ENCODE measurements at places on chromosomes 3 and 15.

- DNase-seq: peak; percentile 45
These were observed 25.8 kb downstream of the SPSB4 start for GRCh38 chr3:141076797-141077571.

DNA sequence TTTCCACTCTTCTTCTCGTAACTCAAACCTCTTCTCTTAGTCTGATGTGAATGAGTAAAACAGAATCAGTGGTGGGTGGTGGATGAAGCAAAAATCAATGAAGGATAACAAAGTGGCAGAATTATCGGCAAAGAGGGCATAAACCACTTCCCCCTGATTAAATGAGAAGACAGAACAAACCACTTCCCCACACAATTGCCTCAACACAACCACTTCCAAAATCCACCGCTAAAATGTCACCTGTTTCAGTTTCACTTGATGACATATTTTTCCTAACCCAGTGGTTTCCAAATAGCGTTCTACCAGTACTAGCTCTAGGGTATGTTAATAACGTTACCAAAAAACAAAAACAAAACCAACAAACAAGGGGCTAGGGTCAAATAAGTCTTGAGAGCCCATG, 478.7 kb upstream of the WNT5A start:
- no peak for DNase-seq

GRCh38 chr15:79896634-79897379, at the start of gene MTHFS:
Gene MTHFS, minus strand, starts transcription at chr15:79897014. Its CDS starts 26 bp downstream, at chr15:79896988.
- peak; percentile 59 for DNase-seq

DNA sequence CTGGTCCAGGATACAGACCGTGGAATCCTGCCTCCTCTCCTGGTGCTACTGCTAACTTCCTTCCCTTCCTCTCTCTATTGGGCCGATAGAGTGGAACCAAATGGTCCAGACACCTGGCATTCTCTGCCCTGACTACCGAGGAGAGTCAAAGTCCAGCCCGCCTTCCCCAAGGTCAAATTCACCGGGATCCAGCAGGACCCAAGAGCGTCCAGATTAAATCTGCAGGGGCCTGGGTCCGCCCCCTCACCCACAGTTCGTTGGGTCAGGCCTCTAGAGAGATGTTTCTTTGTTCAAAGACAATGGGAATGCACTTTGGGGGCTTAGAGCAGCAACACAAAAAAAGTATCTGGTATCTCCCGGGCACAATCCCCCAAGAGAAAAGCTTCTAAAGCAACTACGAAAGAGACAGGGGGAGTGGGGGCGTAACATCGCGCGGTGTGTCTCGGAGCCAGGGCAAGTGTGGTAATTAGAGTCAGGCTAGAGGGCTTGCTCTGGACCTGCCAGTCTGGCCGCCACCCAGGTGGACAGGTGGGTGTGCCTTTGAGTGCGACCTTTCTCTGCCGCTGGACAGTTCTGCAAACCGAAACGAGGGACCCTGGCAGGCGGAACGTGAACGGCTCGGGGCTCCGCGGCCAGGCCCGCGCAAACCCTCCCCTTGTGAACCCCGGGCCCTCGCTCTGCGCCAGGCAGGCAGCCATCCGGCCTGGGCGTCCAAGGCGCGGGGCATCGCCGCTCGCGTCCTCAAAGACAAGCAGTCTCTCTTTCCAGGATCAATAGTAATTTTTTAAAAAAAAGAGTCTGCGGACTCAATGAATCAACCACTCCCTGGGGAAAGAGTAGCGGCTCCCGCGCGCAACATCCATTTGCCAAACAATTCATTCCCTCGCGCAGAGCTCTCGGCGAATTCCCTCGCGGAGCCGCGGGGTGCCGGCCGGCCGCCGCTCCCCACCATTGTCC, 806 bp downstream of the KLHL25 start:
- DNase-seq: no peak

DNA sequence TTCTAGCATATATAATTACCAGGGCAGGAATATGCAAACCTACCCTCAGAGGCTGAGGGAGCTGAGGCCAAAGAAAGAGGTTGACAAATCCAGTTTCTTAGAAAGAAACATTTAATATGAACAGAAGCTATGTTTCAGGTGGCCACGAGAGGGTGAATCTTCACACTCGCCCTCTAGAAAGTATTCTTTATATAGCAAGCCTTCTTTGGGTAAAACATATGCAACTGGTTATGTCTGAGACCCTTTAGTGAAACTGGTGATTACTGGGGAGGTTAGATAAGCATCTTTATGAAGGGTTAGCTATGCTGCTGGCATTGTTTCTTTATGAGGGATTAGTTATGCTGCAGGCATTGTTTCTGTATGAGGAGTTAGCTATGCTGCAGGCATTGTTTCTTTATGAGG, 50.7 kb upstream of the GOLGA6L2 start:
- DNase-seq: no peak

All from urinary bladder (tissue), 4 donors.